Ecto neural progenitor cell (in vitro differentiated cells): ENCODE measurements at places on chromosomes 13 and 19.

GRCh38 chr13:28022848-28023518 lies 34.5 kb upstream of the URAD start:
- peak; percentile 48 for DNase-seq

GRCh38 chr13:102817907-102818306 lies 19.0 kb downstream of the BIVM start:
- DNase-seq = no peak

DNA sequence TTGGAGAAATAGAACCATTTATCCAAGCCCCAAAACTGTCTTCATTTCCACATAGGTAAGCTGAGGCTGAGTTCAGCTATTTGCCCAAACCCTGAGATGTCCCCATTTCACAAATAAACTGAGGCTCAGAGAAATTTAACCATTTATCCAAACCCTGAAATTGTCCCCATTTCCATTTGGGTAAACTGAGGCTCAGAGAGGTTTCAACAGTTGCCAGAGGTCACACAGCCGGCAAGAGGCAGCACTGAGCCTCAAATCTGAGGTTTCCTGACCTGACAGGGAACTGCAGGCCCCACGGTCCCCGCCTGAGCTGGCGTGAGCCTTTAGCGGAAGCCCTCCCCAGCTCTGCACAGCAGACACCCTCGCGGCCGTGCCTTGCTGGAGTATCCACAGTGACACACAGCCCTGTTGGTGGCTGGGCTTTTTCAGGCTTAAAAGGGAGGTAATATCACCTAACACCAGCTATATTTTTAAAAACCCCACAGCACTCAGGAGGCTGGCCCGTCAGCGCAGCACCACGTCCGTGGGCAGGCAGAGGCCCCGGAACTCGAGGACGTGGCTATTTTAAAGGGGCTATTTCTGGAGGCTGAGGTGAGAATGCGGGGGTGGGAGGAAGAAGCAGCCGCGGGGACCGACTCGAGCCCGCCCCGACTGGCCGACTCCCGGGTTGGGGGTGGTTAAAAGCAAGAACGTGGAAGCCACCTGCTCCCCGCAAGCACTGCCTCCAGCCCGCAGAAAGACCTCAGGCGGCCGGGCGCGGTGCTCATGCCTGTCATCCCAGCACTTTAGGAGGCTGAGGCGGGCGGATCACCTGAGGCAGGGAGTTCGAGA lies 18.5 kb downstream of the PTPRS start:
- DNase-seq = no peak

- DNase-seq = no peak
These were observed 54.9 kb downstream of the SIAH3 start for GRCh38 chr13:45796426-45797235.

DNA sequence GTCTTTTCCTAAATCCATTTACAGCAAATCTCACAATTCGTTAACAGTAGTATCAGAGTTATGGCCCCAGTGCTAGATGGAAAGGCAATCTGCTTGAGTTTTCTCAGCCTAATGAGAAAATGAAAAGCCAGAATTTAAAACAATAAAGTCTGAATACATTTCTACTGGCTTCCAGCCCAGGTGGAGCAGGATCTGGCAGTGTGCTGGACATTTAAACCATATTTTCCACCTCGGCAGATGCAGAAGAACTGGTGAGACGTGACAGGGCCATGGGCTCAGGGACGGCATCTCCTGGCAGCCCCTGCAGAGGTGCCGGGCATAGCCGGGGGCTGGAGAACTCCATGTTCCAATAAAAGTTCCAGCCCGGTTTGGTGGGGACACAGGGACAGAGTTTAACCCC lies 7.1 kb downstream of the SMIM7 start:
- no peak for DNase-seq

GRCh38 chr13:27393101-27393500 lies 31.3 kb upstream of the GTF3A start:
- DNase-seq = no peak

DNA sequence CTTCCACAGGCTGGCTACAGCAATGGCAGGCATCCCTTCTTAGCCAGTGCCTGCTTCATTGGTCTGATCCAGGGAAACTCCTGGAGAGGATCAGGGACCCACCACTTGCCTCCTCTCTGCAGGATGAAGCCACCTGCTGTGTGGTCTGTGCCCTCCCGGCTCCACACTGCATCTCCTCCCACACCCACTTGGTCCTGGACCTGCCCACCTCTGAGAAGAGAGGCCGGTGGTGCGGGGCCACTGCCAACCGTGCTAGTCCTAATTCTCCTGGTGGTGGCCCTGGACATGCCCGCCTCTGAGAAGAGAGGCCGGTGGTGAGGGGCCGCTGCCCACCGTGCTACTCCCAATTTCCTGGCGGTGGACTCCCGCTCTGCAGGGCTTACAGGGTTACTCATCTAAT lies 98.8 kb downstream of the COL4A1 start:
- no peak for DNase-seq
